Stimulated activated CD4-positive, alpha-beta T cell treated with anti-CD3 and anti-CD28 coated beads, Interleukin-4, amount 100 ng/mL, for 24 hours (primary cell): ENCODE measurements at places on chromosomes 12 and 14.

- DNase-seq = no peak
These were observed 90.1 kb downstream of the RPAP3 start for GRCh38 chr12:47615711-47616110.

GRCh38 chr12:26460361-26460760 lies 265.0 kb downstream of the SSPN start:
- no peak for DNase-seq

GRCh38 chr14:64340560-64341196 lies 46.5 kb upstream of the ESR2 start:
- DNase-seq = no peak

DNA sequence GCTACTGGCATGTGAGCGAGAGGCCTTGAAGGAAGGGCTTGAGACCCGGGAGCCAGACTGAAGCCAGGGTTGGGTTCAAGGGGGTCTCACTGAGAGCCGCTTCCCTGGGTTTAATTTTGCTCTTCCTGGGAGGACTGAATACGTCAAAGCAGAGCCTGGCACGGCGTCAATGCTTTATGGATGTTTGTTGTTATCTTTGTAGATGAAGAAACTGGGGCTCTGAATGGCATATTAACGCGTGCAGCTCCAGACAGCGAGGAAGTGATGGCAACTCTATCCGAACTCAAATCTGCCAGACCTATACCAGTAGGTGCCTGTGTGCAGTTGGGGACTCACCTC lies 152.8 kb upstream of the PARP11 start:
- DNase-seq = no peak

- DNase-seq = peak; percentile 32
These were observed 113.7 kb upstream of the NCOR2 start for GRCh38 chr12:124680863-124681778.

DNA sequence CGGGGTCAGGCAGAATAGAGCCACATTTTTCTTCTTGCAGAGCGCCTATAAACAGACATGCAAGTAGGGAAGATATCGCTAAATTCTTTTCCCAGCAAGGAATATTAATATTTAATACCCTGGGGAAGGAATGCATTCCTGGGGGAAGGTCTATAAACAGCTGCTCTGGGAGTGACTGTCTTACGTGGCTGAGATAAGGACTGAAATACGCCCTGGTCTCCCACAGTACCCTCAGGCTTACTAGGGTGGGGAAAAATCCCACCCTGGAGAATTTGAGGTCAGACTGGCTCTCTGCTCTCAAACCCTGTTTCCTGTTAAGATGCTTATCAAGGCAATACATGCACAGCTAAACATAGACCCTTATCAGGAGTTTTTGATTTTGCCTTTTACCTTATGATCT lies 262.3 kb downstream of the CEP128 start:
- no peak for DNase-seq

DNA sequence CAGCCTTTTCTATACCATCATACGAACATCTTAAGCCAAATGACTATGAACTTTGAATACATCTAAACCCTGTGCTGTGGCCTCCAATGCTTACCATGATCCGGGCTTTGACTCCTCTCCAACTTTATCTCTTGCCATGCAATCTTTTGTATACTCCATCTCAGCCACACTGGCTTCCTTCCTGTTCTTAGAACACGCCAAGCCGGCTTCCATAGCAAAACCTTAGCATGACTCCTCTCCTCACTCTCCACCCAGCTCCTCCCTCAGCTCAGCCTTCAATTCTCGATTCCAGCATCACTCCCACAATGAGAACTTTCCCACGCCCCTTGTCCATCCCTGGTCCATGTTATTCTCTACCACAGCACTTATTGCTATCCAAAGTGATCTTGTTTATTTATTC lies 228.3 kb downstream of the NTF3 start:
- no peak for DNase-seq

GRCh38 chr12:106790020-106790419 lies 15.5 kb downstream of the RIC8B start:
- DNase-seq = no peak

DNA sequence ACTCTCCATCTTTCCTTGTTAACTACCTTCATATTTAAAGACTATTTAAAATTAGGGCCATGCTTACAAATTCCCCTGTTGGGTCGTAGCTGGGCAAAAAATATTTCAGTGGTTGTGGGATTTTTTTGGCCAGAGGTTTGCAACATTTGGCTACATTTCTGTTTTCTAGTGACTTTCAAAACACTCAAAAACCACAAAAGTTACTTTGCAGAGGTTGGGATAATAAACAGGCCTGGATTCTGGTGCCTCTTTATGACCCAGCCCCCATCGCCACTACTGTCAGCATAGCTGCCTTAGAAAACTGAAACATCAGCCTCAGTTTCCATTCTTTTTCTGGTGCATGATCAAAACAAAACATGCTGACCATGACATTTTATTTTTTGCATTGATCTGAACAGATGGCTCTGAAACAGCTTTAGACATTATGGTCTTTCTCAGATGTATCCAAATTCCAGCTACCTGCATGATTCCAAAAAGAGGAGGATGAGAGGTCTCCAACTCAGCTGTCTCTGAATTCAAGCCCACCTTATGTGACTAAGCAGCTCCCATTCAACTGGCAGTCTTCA lies 5.2 kb downstream of the DPF3 start:
- DNase-seq = no peak

DNA sequence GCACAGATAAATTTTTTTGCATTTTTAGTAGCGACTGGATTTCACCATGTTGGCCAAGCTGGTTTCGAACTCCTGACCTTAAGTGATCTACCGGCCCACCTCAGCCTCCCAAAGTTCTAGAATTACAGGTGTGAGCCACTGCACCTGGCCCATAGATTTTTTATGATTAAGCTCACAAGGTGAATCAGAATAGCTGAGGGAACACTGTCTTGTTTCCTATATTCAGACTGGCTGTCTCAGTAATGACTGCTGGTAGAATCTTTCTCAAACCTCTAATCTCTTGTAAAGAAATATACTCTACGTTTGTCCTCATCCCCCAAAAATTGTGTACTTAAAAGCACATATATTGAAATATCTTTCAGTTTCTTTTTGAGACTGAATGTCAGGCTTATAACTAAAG lies 362.1 kb downstream of the EGLN3 start:
- DNase-seq = no peak

- no peak for DNase-seq
These were observed 542.7 kb upstream of the LMO3 start for GRCh38 chr12:17148706-17149105.

DNA sequence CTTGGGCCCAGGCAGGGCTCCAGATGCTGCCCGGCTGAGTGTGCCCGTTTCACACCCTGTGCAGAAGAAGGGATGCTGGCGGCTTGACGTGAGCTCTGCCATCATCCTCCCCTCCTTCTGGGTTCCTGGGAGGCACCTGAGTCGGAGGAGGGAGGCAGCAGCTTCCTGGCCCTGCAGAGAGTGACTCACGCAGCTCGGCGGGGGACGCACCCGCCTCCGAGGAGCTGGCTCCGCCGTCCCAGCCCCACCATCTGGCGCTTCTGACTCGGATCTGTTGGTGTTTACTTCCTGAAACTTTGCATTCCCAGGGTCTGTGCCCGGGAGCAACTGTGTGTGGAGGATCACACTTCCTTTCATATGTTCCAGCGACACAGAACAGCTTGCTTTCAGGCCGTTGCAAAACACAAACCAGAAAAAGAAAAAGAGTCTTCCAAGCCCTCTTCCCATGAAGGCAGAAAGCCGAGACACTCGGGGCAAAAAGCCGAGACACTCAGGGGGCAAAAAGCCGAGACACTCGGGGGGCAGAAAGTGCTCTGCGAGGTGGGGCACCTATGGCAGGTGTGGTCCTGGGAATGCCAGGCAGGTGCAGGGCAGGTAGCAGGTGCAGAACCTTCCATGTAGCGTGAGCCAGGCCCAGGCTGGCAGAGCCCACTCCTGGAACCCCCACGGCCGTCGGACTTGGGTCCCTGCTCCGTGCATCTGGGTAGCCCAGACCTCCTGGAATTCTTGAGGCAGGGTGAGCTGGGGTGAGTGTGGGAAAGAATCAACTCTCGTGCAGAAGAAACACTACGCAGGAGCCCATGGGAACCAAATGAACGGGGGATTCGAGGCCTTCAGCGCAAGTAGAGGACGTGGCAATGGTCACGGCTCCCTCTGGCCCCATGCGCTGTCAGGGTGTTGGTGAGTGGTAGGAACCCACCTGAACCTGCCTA lies 27.6 kb upstream of the GALNT9 start:
- no peak for DNase-seq

GRCh38 chr14:90692061-90692460 lies 124.2 kb downstream of the TTC7B start:
- DNase-seq = no peak

- DNase-seq = no peak
These were observed 21.3 kb upstream of the RFLNA start for GRCh38 chr12:124273630-124274029.

GRCh38 chr12:68480526-68480925 lies 130.2 kb upstream of the RAP1B start:
- DNase-seq = no peak

DNA sequence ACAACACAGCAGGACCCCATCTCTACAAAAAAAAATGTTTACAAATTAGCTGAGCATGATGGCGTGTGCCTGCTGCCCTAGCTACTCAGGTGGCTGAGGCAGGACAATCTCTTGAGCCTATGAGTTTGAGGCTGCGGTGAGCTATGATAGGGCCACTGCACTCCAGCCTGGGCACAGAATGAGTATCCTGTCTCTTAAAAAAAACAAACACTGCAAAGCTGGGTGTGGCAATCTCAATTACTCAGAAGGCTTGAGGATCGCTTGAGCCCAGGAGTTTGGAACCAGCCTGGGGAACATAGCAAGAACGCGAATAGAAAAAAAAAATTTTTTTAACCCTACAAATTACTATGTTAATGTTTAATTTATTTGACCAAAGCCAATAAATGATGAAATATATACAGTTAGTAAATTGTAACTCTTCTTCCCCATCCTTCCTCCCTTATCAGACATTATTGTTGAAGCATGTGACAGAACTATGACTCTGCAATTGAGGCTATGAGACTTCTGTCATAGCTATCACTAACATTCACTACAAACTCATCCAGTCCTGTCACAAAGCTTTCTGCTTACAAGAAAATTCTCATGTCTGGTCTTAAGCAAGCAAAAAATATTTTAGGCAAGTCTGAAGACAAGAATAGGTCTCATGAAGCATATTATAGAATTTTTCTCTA lies 9.8 kb downstream of the BTBD7 start:
- no peak for DNase-seq

- DNase-seq = no peak
These were observed 30.6 kb downstream of the CDKL1 start for GRCh38 chr14:50366115-50366514.

DNA sequence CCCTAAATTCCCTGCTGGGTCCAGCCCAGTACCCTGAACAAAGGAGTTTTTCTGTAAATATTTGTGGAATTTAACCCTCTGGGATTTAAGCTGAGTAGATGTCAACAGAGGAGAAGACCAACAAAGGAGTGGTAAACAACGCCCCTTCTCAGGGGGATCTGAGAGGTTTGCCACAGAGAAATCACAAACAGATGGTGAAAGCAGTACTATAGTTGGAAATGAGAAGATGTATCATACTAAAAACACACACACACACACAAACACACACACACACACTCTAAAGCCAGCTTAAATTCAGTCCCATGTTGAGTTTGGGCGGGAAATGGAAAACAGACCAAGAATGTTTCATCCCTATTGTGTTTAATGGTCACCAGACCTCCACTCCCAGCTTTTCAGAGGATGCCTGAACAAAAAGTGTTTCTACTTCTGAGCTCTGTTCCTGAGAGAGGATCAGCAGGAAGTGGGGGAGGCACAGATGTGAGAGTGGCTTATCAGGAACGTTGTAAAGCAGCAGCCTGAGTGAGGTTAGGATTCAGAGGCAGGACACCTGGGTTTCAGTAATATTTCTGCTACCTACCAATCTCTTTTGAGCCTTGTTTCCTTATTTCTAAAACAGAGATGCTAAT lies 3.2 kb downstream of the BIN2 start:
- no peak for DNase-seq

DNA sequence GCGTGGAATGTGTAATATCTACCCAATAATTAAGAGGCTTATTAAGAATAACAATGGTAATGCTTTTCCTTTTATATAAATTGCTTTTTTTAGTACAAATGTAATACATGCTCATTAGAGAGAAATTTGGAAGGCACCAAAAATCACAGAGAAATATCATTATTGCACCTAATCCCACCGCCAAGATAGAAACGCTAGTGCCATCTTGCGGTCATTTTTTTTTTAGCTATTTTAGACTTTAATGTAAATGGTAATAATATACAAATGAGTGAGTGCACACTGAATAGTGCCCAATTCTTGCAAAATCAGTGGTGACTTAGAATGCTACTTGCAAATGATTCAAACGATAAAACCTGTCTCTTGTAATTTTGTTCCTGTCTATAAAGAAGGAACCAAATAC lies 576.8 kb upstream of the TMEM132C start:
- DNase-seq = no peak

DNA sequence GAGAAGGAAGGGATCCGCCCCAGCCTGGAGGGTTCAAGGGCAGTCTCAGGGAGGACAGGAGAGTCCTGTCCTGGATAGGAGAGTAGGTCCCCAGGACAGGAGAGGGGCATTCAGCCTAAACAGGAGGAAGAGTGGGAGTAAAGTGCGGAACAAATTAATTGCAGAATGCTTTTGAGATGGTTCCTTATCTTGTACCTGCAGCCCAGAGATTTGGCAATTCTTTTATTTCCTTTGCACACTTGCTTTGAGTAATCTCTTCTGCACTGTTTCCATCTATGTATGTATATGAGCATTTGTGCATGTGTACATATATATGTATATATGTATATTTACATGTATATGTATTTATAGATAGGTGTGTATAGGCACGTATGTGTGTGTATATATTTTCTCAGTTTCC lies 22.7 kb downstream of the PLEK2 start:
- no peak for DNase-seq

DNA sequence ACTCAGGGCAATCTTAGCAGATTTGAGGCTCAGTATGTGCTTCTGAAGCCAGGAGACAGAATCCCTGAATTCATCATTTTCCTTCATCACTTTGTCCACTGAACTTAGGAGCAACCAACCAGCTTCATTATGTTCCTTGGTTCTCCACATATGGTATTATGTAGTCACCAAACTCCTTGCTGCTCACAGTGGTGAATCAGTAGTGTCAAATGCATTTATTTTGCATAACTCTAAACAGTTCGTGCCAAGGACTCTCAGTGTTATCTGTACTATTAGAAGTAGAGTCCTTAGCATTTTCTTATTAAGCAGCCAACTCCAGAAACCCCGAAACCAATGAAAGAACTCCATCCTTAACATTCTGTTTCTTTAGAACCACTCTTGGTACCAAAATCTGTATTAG lies 466.9 kb upstream of the RGS6 start:
- DNase-seq = no peak

GRCh38 chr12:48027183-48028002 lies 23.1 kb upstream of the COL2A1 start:
- no peak for DNase-seq

DNA sequence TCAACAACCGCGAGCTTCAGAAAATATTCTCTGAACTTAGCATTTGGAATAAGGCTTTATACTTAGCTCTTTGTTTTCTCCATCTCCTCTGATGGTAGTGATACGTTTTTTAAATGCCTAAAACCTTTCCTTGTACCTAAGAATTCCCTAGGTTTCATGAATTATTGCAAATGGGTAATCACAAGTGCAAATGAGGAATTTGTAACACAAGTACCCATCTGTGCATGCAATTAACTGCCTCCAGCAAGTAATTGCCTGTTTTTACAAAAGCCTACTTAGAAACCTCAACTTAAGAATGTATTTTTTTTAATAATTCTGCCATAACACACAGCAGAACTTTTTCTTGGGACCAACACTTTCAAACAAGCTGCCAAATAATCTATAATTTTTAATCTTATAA lies 149.2 kb downstream of the PHLDA1 start:
- DNase-seq = no peak

GRCh38 chr14:63933711-63934110 lies 80.9 kb downstream of the SYNE2 start:
- no peak for DNase-seq
